ENCODE measurements at places on chromosomes 7 and 10.
A peak's percentile ranks its signal among the peaks of the same experiment; 100 is the strongest.

GRCh38 chr7:69801729-69802682 lies 203.7 kb downstream of the AUTS2 start:
- no peak for DNase-seq

GRCh38 chr10:72730479-72730878 lies 38.5 kb downstream of the MCU start:
- no peak for DNase-seq

DNA sequence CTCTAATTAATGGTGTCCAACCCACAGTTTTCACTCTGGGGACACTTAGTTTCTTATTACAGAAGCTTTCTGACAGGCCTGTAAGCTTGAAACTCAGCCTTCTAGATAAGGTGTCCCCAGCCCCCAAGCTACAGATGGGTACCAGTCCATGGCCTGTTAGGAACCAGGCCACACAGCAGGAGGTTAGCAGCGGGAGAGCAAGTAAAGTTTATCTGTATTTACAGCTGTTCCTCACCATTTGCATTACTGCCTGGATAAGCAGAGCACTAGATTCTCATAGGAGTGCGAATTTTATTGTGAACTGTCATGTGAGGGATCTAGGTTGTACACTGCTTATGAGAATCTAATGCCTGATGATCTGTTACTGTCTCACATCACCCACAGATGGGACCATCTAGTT lies 93.7 kb downstream of the TMEM26 start:
- DNase-seq: no peak

GRCh38 chr10:79320820-79321493 lies 26.3 kb upstream of the PPIF start:
- peak; percentile 46 for DNase-seq

GRCh38 chr10:59374916-59375315 lies 12.6 kb upstream of the FAM13C start:
- no peak for DNase-seq

GRCh38 chr10:76430061-76430645 lies 998.7 kb downstream of the LRMDA start:
- DNase-seq: no peak

- DNase-seq: no peak
Measured at GRCh38 chr10:99685597-99685967, 26.3 kb downstream of the ENTPD7 start.

DNA sequence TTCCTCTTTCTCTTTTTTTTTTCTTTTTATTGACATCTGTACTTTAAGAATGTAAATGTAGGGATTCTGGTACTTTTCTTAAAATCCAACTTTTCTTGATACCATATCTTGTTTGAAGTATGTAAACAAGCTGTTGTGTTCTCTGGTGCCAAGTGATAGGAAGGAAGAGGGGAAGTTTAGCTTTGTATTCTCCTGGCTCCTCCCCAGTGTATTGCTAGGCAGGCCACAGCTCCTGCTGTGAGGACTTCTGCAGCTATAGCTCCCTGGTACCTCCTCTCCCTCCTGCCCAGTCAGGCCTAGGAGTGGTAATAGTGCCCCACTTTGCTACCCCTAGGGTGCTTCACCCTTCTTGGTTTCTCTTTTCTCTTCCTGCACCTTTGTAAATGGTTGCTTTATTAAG lies 45.3 kb upstream of the SP8 start:
- no peak for DNase-seq

Data from DMS53 (cell line).